ENCODE measurements at places on chromosomes 13 and 19.

- no peak for DNase-seq
Measured at GRCh38 chr13:113934576-113934975, 39.3 kb downstream of the C13orf46 start.

GRCh38 chr19:10114651-10115391, 3.3 kb downstream of the P2RY11 start:
- no peak for DNase-seq

GRCh38 chr19:1884719-1885334, 469 bp downstream of the ABHD17A start:
- DNase-seq: no peak

GRCh38 chr13:113119166-113119821, 3.3 kb upstream of the F10 start:
- DNase-seq: no peak

DNA sequence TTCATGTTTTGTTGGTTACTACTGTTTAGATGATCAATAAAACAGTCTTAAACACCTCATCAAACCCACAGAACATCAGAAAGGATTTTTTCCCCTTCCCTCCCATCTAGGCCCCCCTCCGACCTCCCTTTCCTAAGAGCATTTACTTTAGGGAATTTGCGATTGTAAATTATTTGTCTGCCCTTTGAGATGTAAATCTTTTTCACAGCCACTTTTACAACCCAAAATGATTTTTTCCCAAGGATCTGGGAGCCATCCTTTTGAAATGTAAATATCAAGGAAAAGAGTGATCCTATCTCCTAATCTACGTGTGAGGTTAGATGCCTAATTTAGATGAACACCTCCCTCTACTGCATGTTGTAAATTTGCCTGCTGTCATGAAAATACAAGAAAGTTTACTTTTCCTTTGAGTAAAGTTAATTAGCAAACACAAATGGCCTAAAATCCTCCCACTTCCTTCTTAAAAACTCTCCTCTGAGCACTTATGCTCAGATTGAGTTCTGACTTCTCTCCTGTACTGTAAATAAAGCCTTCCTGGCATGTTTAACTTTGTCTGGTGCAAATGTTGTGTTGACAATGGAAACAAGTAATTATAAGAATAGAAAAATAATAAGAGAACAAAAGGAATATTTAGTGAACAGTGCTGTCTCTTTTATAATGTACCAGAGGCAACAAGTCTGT, 1646.9 kb upstream of the SPRY2 start:
- no peak for DNase-seq

DNA sequence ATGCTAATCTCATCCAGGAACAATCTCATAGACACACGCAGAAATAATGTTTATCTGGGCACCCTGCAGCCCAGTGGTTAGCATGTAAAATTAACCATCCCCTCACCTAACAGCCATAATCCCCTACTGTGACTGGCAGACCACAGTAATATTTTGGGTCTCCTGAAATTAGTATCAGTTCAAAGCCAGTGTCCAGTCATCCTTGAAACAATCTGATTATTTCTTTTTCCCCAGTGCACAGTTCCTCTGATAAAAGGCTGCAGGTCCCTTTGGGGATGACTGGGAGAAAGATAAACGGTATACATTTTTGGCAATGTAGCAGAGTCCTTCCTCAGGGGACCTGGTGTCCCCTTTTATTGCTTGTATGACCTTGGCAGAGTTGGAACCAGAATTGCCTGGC, 50.4 kb upstream of the CYSLTR2 start:
- no peak for DNase-seq

Measured in CD4-positive, alpha-beta T cell treated with Interleukin-1 beta for 1 hour (primary cell).